ENCODE measurements at places on chromosomes 5 and 9.

DNA sequence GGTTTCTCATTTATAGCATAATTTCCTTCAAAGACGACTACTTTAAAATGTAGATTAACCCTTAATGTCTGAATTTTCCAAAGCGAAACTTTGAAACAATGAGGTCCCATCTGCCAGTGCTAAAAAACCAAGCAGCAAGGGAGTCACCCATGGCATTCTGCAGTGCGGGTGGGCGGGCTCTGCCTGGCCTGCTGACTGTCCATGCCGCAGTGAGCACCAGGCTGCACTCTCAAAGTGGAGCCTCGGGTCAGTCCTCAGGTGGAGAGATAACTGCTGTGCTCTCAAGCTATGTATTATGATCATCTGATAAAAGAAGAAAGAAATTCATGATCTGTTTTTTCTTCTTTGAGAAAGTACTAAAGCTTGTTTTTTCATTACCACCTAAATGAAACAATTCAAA lies 581.6 kb downstream of the CETN3 start:
- DNase-seq: no peak

DNA sequence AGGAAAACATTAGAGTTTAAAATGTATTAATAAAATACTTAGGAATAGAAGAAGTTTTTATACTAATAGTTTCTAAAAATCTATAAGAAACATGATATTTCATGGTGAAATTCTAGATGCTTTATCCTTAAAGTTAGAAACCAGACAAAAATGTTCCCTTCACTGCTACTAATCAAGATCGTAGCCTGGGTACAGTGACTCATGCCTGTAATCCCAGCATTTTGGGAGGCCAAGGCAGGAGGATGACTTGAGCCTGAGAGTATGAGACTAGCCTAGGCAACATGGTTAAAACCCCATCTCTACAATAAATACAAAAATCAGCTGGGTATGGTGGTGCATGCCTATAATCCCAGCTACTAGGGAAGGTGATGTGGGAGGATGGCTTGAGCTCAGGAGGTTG lies 30.4 kb upstream of the KLF9 start:
- DNase-seq: no peak

GRCh38 chr9:96253059-96253696 lies 48.8 kb downstream of the HSD17B3 start:
- DNase-seq: no peak

DNA sequence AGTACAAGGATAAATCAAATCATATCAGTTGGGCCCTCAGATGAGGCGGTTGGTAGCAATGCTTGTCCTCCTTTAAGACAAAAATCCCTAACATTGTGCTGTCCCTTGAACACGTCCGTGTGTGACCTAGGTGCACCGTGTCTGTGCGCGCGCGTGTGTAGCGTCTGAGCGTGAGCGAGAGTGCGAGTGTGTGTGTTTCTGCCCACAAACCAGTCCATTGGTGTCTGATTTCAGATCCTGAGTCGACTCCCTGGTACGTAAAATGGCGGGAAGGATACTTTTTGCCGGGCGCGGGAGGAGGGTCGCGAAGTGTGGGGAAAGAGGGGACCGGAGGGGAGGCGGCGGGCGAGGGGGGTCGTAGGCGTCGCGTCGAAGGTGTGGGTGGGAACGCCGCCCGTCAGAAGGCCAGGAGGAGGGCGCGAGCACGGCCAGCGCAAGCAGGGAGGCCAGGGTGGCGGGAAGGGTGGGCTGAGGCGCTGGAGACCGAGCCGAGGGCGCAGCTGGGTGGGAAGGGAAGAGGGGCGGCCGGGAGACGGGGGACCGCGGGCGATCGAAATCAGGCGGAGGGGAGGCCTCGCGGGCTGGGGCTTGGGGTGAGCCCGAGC lies 8.9 kb downstream of the OTP start:
- no peak for DNase-seq

DNA sequence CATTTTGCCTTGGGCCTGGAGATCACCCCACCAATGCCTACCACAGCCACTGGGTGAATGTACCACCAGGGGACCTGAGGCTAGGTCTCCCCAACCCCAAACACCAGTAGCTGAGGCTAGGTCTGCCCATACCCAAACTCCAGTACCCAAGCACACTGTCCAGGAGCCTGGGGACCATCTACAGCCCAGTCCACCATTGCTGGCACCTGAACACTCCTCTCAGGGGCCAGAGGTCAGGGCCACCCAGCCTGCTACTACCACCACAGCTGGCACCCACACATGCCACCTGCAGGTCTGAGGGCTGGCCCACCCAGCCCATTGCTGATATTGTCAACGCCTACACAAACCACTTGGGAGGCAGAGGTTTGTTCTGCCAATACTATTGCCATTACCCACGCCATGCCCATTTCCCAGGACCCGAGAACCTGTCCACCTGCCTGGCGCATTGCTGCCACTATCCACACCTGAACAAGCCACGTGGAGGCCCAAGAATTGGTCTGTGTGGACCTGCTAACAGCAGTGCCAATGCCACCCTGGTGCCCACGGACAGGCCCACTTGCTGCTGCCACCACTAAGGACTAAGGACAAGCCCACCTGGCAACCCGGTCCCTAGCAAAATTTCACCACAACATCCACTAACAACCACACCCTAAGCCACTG lies 59.2 kb downstream of the ZDHHC21 start:
- no peak for DNase-seq

DNA sequence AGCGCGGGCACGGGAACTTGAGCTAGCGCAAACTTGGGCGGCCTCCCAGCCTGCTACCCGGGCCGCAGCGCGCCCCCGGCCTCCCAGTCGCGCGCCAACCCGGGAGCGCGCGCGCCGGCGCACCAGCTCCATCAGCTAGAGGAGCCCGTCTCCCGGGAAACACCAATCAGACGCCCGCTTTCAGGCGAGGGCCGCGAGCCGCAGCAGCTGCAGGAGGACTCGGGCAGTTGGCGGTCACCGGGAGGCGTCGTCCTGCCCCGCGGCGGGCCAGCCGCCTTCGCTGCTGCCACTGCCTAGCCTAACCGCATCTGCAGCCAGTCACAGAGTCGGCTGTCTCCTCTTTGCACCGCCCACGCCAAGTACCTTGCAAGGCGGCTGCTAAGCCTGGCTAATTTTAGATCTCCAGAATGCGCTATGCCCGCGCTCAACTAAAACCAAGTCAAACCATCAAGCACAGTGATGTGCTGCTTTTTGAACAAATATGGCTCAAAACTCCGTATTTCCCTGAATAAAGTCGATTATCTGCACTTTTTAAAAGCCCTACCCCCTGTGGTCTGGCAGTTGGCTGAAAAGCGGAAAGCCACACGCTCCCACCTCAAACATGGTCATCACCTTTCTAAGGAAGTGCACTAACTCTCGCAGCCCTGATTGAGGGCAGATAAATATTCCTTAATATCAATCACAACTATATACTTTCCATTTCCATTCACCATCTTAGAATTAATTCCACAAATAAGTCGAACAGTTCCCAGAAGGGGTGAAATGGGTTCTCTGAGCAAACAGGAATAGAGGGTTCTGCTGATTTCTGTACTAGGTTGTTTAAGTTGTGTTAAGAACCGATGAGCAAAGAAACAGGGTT lies 221.8 kb downstream of the MEF2C start:
- DNase-seq: peak; percentile 51

DNA sequence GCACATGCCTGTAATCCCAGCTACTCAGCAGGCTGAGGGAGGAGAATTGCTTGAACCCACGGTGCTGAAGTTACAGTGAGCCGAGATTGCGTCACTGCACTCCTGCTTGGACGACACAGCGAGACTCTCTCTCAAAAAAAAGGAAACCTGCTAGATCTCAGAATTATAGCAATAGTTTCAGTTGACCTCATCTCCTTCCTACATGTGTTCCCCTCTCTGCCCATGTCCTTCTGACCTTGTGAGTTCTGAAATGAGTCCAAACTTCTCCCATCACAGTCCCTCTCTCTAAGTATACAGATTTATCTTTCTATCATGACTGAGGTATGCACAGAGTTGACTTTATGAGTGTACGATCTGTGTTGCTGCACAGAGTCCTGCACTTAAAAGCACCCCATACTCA lies 44.6 kb upstream of the SHOC1 start:
- no peak for DNase-seq

DNA sequence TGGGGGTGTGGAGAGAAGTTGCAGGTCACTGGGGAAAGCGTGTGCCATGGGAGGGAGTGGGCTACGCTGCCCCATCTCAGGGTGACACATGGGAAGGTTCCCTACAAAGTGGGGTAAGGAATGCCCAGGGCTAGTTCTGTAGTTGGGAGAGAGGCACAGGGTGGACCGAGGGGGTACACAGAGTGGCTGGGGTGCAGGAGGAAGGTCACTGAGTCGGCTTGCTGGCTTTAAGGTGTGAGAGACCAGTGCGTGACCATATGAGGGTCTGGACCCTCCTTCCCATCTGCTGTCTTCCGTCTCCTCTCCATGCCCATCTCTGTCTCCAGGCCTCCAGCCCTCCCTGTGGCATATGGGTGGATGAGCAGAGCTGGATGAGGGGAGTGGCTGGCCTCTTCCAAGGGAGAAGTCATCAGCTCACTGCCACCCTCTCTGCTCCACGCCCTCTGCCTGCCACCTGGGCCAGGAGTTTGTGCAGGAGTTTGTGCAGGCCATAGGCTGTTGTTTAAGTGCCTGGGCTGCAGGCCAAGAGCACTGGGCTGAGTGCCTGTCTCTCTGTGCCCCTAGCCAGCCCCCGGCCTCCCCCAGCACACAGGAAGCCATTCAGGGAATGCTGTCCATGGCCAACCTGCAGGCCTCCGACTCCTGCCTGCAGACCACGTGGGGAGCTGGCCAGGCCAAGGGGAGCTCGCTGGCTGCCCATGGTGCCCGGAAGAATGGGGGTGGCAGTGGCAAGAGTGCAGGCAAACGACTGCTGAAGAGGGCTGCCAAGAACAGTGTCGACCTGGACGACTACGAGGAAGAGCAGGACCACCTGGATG lies 96.8 kb downstream of the PHF2 start:
- DNase-seq: peak; percentile 12

DNA sequence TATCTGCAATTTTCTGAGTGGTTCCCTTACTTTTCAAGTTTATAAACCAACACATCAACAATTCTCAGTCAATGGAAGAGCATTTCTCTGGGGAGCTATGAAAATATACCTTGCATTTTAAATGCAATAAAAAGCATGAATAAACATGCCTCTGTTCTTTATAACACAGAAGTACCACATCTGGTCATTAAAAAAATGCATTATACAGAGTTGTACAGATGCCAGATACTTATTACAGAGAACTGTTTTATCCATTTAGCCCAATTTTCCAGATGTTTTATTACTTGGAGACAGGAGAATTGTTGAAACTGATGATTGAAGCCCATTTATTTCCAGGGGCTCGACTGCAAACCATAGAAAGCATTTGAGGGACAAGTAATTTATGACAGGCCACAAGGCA lies 19.2 kb upstream of the HEXB start:
- no peak for DNase-seq

- DNase-seq: peak; percentile 53
Observed at GRCh38 chr9:37994639-37995347, 74.2 kb downstream of the SHB start.

DNA sequence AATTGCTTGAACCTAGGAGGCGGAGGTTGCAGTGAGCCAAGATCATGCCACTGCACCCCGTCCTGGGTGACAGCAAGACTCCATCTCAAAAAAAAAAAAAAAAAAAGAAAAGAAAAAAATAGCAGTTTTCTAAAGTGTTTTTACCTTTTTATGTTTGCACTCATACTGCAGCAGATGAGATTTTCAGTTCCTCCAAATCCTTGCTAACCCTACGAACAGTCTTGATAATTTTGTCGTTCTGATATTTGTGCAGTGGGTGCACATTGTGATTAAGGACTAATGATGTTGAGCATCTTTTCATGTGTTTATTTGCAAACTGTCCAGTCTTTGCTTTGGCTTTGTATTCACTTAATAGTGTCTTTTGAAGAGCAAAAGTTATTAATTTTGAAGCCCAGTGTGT lies 42.9 kb downstream of the ZCCHC7 start:
- no peak for DNase-seq

DNA sequence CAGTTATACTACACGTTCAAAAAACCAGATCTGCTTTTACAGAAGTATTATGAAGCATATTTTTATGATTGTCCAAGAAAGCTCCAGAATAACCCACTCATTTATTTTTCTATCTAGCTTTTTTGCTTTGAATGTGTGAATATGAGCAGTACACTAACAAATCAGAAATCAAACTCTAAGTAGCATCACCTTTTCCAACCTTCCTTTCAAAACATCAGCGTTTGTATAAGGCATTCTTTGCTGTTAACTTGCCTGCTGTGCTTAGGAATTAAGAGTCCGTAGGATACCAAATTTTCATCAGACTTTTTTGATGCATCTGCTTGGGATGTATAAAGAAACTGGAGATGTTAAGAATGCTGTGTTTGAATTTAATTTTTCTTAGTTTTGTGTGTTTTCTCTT lies 3.8 kb downstream of the TLE4 start:
- no peak for DNase-seq

GRCh38 chr9:136372561-136373299 lies 739 bp downstream of the CARD9 start:
- peak; percentile 44 for DNase-seq

- DNase-seq: no peak
Observed at GRCh38 chr9:20022410-20022809, 233.6 kb upstream of the SLC24A2 start.

- no peak for DNase-seq
Observed at GRCh38 chr9:123424131-123424530, 68.1 kb downstream of the CRB2 start.

DNA sequence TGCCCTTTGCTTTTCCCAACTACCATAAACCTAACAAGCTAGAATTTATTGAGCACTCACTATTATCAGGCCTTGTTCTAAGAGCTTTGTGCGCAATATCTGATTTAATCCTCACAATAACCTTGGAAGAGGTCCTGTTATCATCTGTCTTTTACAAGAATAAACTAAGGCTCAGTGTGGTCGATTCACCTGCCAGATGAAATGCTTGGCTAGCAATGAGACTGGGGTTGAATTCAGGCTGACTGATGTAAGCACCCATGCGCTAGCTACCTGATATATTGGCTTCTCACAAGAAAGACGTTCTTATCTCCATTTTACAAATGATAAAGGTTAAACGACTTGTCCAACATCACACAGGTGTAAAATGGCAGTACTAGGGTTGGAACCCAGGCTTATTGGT lies 37.4 kb downstream of the FAT2 start:
- no peak for DNase-seq

GRCh38 chr9:111034170-111034897 lies 3.9 kb downstream of the LPAR1 start:
- DNase-seq: no peak

GRCh38 chr5:111017731-111018130 lies 53.8 kb upstream of the TSLP start:
- no peak for DNase-seq

GRCh38 chr5:135333732-135334515 lies 65.1 kb downstream of the MACROH2A1 start:
- DNase-seq: no peak

All from colonic mucosa (tissue), 4 donors.